ENCODE measurements at places on chromosomes 4 and X.

DNA sequence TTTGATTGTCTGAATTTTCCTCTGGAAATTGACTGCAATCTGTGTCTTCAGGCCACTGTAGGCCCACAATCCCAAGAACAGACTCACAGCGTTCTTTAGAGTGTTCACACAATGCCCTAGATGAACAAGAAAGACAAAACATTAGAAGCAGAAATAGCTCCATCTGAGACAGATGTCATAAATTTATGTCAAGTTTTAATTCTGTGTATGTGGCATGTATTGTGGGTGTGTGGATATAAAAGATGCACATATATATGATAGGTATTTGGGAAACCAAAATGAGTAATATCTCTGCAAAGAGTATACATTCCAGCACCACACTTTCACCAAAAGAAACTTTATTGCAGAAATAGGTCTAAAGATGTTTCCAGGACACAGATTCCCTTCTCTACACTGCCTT, 176.1 kb downstream of the CORIN start:
- no peak for DNase-seq

GRCh38 chr4:182704948-182705347, 212.2 kb downstream of the DCTD start:
- DNase-seq: no peak

- DNase-seq: no peak
Observed at GRCh38 chrX:112025753-112026152, 56.8 kb downstream of the TRPC5 start.

DNA sequence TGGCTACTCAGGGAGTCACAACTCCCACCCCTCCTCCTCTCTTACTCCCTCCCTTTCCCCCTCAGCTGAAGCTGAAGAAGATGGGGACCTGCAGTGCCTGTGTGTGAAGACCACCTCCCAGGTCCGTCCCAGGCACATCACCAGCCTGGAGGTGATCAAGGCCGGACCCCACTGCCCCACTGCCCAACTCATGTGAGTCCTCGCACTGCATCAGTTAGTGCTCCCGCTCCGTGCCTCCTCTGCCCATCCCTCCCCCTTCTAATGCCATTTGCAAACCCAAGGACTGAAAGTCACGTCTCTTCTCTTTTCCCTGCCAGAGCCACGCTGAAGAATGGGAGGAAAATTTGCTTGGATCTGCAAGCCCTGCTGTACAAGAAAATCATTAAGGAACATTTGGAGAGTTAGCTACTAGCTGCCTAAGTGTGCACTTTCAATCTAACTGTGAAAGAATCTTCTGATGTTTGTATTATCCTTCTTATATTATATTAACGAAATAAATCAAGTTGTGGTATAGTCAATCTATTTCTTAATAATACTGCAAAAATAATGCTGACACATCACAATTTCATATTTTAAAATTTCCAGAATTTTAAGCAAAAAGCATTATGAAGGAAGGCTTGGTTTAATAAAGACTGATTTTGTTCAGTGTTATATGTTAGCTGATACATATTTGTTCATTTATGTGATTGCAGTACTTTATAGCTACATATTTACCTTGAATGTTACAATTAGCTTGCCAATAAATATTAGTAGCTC, 800 bp downstream of the PF4V1 start:
- no peak for DNase-seq

Measured in stimulated activated CD8-positive, alpha-beta memory T cell treated with anti-CD3 and anti-CD28 coated beads, Interleukin-15, amount 100 ng/mL, for 4 hours (primary cell).